Aorta (tissue), 5 donors: ENCODE measurements at places on chromosomes 2 and 18.

GRCh38 chr2:126976721-126977328 lies 78.1 kb downstream of the TEX51 start:
- no peaks in the 10 kb centered on the region for H3K36me3 ChIP-seq
- no peak overlapping the region for H3K27ac ChIP-seq
- DNase-seq, result no peak
- H3K4me3 ChIP-seq, result no peak overlapping the region
- H3K27me3 ChIP-seq, result no peaks in the 10 kb centered on the region
- H3K4me1 ChIP-seq, result no peaks in the 10 kb centered on the region

DNA sequence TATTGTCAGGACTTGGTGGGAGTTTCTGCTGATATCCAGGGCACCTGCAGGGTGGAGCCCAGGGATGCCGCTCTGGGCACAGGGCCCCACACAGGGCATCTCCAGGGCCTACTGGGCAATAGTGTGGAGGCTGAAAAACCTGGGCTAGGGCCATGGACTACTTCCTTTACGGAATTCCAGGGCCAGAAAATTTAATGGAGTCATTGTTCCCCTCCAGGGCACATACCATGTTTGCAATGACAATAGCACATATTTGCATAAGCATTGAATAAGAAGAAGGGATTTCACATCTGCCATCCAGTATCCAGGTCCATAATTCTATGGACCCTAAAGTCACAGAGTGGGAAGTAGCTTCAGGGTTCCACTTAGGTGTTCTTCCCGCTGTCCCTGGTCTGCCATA lies 103.8 kb upstream of the TPO start:
- no peaks in the 10 kb centered on the region for H3K36me3 ChIP-seq
- H3K4me3 ChIP-seq, result no peak overlapping the region
- no peak for DNase-seq

- H3K27me3 ChIP-seq, result no peaks in the 10 kb centered on the region
- H3K4me3 ChIP-seq, result no peak overlapping the region
These were observed 88.4 kb downstream of the SEMA4F start for GRCh38 chr2:74742471-74742870.

DNA sequence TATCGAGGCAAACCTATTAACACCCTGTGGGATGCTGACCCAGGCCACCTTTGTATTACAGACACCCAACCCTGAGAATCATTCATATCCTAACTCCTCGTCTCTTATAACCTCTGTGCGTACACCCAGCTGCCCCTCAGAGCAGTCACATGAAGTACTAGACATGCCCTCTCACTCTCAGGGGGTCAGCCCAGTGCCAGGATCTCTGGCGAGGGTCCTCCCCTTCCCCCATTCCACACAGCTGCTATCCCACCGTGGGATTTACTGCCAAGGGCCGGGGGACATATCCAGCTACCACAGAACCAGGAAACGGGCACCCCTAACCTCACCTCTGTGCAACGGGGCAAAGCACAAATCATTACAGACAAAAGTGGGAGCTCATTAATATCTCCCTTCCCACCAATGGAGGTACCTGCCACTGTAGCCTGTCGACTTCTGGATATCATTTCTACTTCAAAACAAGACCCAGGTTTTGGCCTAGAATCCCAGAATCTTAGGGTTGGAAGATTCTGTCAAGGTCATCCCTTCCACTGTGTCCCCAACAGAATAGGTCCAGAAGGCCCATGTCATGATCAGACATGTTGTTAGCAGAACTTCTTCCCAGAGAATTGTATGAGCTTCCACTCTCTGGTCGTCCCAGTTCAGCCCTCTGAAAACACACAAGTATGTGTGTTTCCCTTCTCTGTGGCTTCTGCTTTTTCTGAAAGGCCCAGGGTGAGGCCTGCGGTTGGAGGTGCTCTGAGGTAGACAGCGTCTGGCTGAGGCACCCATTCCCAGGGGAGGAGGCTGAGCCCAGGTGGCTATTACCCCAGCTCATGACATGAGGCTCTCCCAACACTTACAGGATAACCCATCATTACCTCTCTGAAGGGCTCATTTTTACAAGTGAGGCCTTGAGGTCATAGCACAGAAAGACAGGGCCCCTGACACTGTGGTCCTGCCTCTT lies 1.7 kb downstream of the TMBIM1 start:
- no peaks in the 10 kb centered on the region for H3K4me1 ChIP-seq
- peak overlapping the region; percentile 94 for H3K4me3 ChIP-seq
- no peak for DNase-seq

DNA sequence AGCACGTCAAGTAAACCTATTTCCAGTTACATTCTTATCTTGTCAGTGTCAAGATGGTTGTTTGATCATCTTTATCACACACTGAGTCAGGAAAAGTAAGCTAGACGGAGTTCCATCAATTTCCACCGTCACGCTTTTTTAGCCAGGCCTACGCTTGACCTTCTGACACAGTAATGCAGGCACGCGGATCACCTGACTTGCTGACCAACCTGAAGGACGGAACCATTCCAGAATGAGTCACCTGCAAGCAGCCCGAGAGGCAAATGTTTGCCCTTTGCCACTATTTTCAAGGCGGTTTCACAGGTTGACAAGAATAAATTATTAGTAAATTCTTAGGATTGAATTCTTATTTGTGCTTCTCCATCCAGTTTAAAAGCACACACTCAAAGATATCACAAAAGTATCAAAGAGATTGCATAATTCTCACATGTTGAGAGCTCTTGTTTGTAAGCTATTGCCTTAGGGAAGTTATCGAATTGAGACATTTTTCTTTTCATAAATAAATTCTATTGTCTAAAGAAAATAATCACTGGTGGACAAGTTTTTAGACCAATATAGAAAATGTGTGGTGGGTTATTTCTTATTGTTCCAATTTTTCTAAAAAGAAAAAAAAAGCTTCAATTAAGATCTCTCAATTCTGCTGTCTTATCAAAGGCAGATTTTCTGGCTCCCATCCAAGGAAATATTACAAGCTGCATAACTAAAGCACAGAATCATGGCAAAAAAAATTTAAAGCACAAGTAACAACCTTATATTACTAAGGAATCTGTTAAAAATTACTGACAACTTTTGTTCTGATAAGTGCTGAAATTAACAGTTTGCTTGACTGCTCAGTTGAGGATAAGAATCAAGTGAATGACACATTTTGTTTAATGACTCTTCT lies 31.9 kb downstream of the UXS1 start:
- H3K4me1 ChIP-seq, result no peaks in the 10 kb centered on the region
- no peaks in the 10 kb centered on the region for H3K27me3 ChIP-seq
- no peak for DNase-seq
- H3K27ac ChIP-seq, result no peak overlapping the region
- peaks cover 6% of the 10 kb centered on the region for H3K36me3 ChIP-seq
- no peak overlapping the region for H3K4me3 ChIP-seq

DNA sequence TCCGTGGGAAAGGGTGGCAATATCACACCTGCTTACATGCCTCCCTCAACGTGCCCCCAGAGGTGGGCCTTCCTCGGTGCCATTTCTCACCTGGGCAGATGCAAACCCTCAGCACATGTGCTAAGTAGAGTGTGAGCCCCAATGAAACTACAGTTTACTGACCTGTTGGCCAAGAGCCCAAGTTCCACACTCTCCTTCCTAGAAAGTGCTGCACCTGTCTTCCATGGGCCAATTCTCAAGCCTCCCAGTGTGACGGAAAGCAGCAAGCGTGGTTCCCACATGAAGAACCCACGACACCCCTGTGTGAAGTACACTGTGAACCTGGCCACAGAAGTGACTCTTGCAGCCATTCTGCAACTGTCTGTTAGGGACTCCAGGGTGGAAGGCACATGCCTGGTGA lies 73.7 kb downstream of the UXS1 start:
- H3K4me1 ChIP-seq, result no peaks in the 10 kb centered on the region

DNA sequence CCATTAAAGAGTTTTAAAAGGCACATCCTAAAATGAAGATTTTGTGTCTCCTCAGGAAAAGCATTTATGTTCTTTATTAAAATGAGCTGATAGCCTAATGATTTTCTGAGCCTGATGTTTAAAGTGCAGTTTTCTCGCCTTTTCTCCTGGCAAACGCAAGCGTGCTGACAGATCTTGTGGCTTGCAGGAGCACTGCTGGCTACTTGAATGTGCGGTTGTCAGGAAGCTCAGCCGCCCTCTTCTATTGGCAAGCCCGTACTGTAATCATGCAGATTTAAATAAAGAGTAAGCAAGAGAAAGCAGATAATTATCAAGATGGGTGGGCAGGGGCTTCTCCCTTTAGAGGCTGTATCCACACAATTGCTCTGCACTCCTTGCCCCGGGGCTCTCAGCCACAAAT lies 139.5 kb upstream of the SPHKAP start:
- no peaks in the 10 kb centered on the region for H3K4me1 ChIP-seq
- no peak overlapping the region for H3K4me3 ChIP-seq
- H3K36me3 ChIP-seq, result no peaks in the 10 kb centered on the region
- no peak for DNase-seq

- DNase-seq, result no peak
- H3K36me3 ChIP-seq, result no peaks in the 10 kb centered on the region
- H3K27me3 ChIP-seq, result no peaks in the 10 kb centered on the region
- H3K4me3 ChIP-seq, result no peak overlapping the region
These were observed 2.8 kb downstream of the FZD5 start for GRCh38 chr2:207766697-207767460.

- H3K27me3 ChIP-seq, result no peaks in the 10 kb centered on the region
- H3K4me3 ChIP-seq, result no peak overlapping the region
- no peaks in the 10 kb centered on the region for H3K4me1 ChIP-seq
- H3K27ac ChIP-seq, result no peak overlapping the region
- no peak for DNase-seq
These were observed 22.5 kb upstream of the TCF4 start for GRCh38 chr18:55610506-55610905.

DNA sequence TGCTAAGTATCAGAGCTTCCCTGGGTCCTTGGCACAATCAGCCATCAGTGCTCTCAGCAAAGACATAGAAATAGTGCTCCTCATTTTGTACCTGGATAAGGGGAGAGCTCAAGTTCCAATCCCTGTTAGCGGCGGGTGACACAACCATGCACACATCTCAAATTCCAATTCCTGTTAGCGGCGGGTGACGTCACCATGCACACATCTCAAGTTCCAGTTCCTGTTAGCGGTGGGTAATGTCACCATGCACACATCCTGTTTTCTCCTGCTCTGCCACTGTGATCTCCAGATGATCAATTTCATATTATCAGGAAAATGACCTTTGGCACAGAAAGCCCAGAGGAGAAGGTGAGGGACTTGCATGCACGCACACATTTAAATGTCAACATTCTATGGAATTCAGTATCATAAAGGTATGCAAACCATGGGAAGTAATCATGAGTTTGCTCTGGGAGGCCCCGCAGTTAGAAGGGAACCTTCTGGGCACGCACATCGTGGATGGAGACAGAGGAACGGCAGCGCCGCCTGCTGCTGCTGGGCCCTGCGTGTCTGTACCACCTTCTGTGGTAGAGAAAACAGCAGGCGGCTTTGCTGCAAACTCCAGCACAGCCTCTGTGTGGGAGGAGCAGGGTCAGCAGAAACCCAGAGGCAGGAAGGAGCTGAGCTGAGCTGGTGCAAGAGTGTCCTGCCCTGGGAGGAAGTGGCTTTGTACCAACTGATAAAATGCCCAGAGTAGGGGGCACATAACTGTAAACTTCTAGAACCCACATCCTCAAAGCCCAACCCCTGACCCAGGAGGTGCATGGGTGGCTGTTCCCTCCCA lies 77.8 kb downstream of the MBP start:
- H3K4me3 ChIP-seq, result no peak overlapping the region
- peak; percentile 94 for DNase-seq
- no peaks in the 10 kb centered on the region for H3K4me1 ChIP-seq
- no peaks in the 10 kb centered on the region for H3K27me3 ChIP-seq
- H3K36me3 ChIP-seq, result no peaks in the 10 kb centered on the region

DNA sequence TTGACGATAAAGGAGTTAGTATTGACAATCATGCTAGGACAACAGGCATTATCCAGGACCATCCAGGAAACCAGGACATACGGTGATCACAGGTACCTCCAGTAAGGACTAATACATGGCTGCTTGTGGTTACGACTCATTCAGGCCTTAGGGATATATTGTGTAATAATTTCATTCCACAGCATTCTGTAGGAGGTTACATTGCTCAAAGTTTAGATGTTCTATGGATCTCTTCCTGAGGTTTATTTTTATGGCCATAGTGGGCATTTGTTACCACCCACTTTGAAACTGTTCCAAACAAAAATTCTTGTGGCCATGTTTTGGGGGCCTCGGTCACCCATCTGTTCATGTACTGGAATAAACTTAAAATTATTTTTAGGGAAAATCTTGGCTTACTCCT lies 431.6 kb downstream of the METTL4 start:
- DNase-seq, result no peak
- no peaks in the 10 kb centered on the region for H3K27me3 ChIP-seq
- no peaks in the 10 kb centered on the region for H3K36me3 ChIP-seq
- no peak overlapping the region for H3K27ac ChIP-seq
- H3K4me3 ChIP-seq, result no peak overlapping the region

GRCh38 chr2:185208261-185208660 lies 530.3 kb upstream of the FSIP2 start:
- H3K36me3 ChIP-seq, result no peaks in the 10 kb centered on the region
- H3K4me1 ChIP-seq, result no peaks in the 10 kb centered on the region
- H3K27ac ChIP-seq, result no peak overlapping the region
- DNase-seq, result no peak
- H3K27me3 ChIP-seq, result no peaks in the 10 kb centered on the region

DNA sequence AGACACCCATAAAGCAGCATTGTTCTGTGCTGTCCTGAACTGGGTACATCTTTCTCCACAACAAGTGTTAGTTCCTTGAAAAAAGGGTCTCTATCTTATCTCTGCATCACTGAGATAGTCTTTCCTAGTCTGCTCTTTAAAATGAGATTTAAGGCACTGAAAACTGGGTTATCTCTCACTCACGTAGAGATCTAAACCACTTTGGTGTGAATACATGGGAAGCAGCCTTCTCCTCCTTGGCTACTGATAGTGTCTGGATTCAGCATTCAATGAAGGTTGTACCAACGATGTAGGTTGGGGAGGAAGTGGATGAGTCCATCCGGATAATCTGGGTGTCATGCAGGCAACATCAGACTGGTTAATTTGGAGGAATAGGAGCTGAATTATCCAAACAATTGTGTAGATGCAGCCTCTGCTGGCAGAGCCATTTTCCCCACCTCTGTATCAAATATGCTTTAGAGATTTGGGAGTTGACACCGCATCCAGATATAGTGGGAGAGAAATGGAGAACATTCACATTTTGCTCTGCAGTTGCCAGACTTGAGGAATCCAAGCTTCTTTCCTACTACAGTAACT lies 15.9 kb upstream of the SIX3 start:
- no peaks in the 10 kb centered on the region for H3K4me1 ChIP-seq
- peaks cover 4% of the 10 kb centered on the region for H3K27me3 ChIP-seq
- no peaks in the 10 kb centered on the region for H3K36me3 ChIP-seq
- no peak for DNase-seq
- H3K4me3 ChIP-seq, result no peak overlapping the region
